ENCODE measurements at places on chromosomes 3 and 15. TPM values are rescaled to one million over a fixed set of nuclear protein-coding genes. Genes with fewer than 3 reads are reported as not detected.

ISY1 gene
- 120 TPM for total RNA-seq

SH3GL3 gene
- total RNA-seq = not detected

UNC13C gene
- total RNA-seq = not detected

ZNF80 gene
- total RNA-seq = not detected

RNU5B-1 gene
- total RNA-seq = not detected

MEF2A gene
- total RNA-seq = 49.6 TPM

ALS2CL gene
- 5.4 TPM for total RNA-seq

ADAMTS9 gene
- total RNA-seq = 0.90 TPM

SPATA12 gene
- 1.9 TPM for total RNA-seq

EFHB gene
- total RNA-seq = not detected

C3orf80 gene
- total RNA-seq = not detected

FAM81A gene
- total RNA-seq = 0.78 TPM

TRIP4 gene
- 10.3 TPM for total RNA-seq

CFAP92 gene
- total RNA-seq = 0.34 TPM

STARD5 gene
- 1.7 TPM for total RNA-seq

NR2E3 gene
- total RNA-seq = not detected

RBM6 gene
- 36.6 TPM for total RNA-seq

ITIH1 gene
- not detected for total RNA-seq

TMEM45A gene
- 17.9 TPM for total RNA-seq

PRTG gene
- 8.7 TPM for total RNA-seq

LARP6 gene
- total RNA-seq = 45.4 TPM

GAP43 gene
- 2.3 TPM for total RNA-seq

LRRC31 gene
- total RNA-seq = not detected

RBMS3 gene
- 14.9 TPM for total RNA-seq

ABI3BP gene
- 4.9 TPM for total RNA-seq

ALDH1A2 gene
- not detected for total RNA-seq

NDN gene
- not detected for total RNA-seq

SMCO1 gene
- total RNA-seq = not detected

FGD5 gene
- total RNA-seq = not detected

RHCG gene
- not detected for total RNA-seq

CKMT1B gene
- total RNA-seq = not detected

FSTL1 gene
- 812 TPM for total RNA-seq

CEP19 gene
- total RNA-seq = 9.7 TPM

SPINK8 gene
- total RNA-seq = not detected

C2CD4A gene
- 0.26 TPM for total RNA-seq

Data from A172 (cell line).